NCI-H345 (cell line): ENCODE measurements at places on chromosomes 2 and 18.

DNA sequence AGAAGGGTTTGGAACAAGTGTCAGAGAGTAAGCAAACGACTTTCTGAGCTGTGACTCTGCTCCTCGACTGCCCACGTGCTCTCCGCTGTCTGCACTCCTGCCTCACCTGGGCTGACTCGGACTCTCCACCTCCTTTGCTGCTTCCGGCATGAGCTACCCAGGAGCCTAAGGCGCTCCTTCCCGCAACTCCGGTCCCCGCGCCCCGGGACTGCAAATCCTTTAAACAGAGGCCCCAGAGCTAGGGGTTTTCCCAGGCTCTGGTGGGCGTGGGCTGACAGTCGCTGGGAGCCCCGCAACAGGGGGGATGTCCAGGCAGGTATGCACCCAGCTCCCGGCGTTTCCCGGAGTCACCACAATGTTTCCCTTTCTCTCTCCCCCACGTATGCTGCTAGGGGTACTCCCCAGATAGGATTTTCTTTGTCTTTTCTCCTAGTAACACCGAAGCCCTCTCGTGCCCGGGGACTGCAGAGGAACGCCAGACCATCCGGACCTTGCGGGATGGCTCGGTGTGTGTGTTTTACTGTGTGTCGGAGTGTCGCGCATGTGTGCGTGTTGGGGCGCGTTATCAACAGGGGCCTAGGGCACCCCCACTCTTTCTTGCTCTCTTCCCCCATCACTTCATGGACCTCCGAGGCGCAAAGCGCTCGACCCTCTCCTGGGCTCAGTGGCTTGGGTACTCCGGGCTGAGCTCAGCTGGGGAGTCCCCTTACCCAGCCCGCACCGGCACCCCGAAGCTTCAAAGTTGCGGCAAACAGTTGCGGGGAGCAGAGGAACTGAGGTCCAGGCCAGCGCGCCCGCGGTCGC, 691 bp upstream of the THSD7B start:
- peak; percentile 9 for DNase-seq

DNA sequence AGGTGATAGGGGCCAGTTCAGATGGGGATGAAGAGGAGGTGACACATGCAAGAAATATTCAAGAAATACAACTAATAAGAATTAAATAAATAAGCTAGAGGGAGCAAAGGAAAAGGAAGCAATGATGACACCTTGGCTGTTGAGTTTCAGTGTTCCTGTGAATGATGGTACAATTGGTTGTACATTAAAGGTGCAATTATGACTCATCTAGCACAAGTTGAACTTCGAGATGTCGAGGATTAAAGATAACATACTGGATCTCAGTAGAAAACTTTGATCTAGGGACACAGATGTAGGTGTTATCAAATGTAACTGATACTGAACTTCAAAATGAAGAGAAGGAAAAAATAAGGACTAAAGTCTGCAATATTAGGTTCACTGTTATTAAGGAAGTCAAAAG, 760.6 kb upstream of the CHAC2 start:
- no peak for DNase-seq

DNA sequence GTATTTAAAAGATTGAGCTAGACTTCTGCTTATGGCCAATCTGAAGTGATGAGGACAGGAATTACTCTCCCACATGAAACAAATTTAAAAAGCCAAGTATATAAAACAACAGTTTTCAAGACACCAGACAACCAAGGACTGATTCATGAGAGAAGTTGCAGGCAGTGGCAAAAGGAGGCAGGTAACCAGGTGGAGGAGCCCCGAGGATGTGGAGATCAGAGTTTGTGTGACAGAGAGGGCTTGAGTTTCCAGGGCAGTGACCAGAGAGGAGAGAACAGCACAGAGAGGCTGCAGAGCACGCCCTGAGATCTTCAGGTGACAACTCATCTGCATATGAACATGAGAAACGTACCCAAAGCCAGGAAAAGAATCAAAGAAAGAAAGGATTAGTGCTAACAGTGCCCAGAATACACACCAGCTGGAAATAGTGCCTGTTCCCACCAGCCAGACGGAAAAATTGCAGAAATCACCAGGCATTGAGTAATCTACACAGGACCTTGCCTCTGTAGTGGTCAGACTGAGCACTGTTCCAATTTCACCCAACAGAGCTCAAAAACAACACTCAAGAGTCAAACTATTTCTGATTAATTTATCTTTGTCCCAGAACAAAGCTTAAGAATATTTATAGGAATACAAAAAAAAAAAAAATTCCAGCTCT, 173.1 kb downstream of the SEPTIN10 start:
- no peak for DNase-seq

DNA sequence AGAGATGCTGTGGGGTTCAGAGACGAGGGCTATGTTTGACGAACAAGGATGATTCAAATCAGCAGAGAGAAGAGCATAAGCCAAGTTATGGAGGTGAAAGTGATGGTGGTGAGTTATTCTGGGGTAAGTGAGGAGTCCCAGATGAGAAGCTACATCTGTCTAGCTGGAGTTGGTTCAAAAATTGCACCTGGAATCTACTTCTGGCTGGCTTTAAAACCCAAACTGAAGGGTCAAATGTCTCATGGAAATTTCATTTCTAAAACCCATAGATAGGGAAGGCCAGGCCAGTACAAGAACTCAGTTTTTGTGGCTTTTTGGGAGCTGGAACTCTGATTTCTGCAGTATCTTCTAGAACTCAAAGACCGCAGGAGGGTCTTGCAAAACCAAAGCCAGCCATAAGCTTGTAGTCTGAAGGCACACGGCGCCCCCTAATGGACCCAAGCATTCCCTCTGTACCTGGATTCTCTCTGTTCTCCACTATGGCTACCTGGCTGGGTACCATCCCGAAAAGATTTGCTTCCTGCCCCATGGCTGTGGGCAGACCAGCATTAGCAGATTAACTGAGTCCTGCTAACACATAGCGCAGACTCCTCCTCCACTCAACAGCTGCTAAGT, 229.1 kb upstream of the SLC14A2 start:
- DNase-seq: peak; percentile 29

DNA sequence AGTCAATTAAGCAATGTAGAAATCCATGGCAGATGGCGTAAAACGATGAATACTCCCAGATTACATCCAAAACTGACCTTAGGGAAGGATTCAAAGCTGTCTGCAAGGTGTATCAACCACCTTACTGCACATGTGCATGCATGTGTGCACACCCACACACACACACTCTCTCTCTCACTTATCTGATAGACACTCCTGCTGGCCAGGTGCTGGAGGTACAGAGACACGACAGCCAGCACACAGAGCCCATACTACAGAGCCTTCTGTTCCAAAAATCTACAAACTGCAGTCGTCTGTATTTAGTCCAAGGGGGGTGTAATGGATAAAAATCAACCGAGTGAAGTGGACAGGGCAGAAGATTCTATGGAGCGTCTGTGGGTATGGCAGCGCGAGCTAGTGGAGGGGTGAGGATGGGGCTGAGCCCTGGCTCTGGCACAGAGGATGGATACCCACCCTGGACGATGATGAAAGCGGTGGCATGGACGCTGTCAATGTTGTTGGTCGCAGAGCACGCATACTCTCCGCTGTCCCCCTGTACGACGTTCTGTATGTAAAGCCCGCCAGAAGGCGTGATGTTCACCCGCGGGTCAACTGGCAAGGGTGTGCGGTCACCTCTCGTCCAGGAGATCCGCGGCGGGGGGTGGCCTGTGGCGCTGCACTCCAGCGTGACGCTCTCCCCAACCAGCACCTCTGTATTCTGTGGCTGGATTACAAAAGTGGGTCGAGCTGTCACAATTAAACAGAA, 78.4 kb downstream of the PXDN start:
- DNase-seq: no peak

DNA sequence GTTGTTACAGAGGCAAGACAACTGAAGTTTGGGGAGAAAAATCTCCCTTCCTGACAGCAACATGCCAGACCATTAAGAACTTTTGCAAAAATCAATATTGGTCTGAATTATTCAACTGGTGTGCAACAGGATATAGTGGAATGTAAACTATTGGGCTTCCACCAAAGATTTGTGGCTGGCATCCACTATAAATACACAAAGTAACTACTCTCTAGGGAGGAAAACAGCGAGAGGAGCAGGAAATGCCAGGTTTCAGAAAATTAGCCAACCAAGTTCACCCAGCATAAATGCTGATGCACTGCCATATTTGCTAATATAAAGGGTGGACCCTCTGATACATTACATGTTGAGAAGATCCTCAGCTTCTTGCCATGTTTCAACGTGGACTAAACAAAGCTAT, 267.6 kb upstream of the LYPD1 start:
- no peak for DNase-seq

DNA sequence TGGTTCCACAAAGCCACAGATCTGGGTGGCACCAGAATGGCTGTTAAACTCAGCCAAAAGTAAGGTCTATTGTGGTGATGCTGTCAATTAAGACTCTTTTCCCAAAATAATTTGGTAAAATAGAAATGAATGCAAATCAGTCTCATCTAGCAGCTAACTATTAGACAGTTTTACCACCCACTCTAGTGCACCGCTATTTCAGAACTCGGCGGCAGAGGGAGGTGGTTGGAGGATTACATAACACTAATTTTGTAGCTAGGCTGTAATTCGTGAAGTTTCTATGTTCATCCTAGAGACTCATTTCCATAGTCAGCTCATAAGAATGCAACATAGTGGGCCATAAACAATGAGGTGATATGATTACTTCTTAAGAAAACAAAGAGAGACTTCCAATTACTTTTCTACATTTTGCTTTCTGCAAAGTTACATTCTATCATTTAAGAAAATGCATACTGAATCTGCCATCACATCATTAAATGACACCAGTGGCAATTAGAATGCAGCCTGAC, 413.8 kb downstream of the FBXO15 start:
- DNase-seq: no peak

- no peak for DNase-seq
Observed at GRCh38 chr2:71353248-71353647, 21.7 kb downstream of the ZNF638 start.

- no peak for DNase-seq
Observed at GRCh38 chr2:221555494-221555846, 16.6 kb downstream of the EPHA4 start.

DNA sequence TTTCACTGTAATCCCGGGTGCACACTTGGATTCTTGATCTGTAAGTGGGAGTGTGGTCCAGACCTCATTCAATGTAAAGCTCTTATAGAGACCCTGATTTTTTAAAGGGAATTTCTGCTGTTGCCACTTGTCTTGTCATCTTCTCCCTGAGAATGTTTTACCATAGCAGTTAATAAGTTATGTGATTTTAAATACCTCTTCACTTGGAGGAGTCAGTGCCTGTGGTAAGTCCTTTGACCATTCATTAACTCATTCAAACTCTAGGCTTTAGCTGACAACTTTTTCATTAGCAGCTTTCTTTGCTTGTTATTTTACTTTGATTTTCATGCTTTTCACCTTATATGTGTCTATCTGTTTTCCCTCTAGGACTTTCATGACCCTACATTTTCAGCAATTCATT, 51.3 kb downstream of the FMNL2 start:
- DNase-seq: no peak

GRCh38 chr2:77294474-77294873, 227.7 kb downstream of the LRRTM4 start:
- no peak for DNase-seq

GRCh38 chr2:226330206-226330605, 469.4 kb downstream of the IRS1 start:
- no peak for DNase-seq

DNA sequence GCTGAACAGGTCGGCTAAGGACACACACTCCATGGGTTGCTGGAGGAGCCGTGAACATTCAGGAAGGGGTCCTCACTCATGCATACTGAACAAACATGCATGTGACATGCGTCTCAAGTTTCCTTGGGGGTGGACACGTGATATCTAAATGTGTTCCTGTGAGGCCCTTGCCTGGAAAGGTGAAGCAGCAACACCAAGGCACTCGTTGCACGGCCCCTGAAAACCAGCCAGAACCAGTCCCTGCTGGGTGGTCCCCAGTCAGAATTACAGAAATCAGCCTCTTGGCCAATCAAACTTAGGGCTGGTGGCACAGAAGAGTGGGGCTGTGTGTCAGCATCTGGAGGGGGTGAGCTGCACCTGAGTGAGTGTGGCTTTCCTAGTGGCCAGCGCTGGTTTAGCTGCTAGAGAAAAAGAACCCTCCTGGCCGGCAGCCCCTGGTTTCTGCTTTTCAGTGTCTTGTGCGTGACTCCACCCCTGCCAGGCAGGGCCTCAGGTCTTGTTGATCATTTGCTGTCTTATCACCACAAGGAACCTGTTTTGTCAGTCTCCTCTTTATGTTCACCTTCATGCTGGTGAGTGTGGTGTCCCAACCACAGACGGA, 3.2 kb upstream of the AQP12B start:
- no peak for DNase-seq

DNA sequence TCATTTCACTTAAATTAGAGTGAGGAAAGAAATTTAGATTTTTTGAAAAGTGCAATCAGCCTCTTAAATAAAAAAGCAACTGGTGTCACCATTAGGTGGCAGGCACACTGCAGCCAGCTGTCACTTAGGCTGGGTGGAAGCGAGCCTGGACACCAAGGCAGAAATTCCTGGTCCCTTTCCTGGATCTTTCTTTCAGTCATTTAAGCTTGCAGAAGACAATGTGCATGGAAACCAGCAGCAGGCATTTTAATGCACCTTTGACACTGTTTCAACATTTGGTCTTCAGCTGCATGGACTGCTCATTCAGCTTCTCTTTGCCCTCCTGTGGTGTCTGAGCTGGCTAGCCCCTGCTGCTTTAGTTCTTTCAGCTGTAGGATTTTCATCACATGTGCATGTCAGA, 61.0 kb downstream of the AQP4 start:
- peak; percentile 39 for DNase-seq

- DNase-seq: no peak
Observed at GRCh38 chr2:192035731-192036442, 158.8 kb downstream of the TMEFF2 start.

GRCh38 chr2:234427081-234428061, 69.5 kb downstream of the ARL4C start:
- no peak for DNase-seq

DNA sequence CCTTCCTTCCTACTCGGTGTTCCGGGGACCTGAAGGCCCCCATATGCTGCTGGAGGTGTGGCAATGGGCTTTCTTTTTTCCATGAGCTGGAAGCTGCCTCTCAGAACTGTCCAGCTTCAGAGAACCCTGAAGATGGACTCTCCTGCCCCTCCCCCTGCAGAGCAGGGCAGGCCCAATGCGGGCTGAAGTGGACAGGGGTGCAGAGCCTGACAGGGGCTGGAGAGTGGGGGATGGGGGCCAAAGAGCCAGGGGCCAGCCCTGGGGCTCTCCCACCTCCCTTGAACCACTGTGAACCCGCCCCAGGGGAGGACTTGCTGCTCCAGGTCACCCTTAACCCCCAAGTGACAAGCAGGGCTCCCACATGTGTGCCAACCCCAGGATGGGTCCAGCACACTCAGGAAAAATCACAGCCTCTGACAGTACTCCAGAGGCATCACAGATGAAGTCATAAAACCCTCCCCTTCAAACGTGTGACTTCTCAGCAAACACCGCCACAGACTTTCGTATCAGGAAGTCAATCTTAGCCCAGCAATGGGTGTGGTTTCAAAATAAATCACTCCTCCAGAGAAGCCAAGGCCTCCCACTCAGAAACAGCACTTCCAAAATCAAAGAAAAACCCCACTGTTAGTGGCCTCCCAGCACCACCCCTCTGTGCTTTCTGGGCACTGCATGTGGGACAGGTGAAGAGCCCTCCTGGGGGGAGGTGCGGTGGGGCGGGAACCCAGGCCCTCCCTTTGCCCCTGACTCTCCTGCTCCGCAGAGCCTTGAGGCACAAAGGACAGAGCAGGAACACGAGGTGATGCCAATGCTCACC, 135.8 kb downstream of the HDAC4 start:
- peak; percentile 21 for DNase-seq
